ENCODE measurements at places on chromosomes 3 and 15.

DNA sequence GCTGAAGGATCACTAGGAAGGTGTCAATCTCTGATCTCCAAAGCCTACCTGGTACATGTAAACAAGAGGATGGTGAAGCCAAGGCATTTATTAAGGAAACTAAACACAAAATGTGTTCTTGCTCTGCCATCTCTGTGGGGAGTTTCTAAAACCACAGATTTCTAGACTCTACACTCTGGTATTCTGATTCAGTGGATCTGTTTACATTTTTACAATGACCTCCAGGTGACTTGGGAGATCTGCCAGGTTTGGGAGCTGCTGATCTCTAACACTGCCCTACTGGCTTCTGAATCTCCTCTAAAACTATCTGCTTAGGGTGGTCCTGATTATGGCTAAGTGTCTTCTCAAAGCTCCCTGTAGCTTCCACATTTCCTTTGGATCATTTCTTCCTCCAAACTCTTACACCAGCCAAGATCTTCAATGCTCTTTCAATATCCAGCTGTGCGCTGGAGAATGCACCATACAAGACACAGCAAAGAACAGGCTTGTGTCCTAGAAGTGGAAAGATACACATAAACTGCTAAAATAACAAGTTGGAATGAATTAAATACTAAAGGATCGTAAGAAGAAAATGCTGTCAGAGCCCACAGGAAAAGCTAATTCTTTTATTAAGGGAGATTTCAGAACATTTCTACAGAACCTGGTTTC, 72.7 kb downstream of the GREM1 start:
- no peak for DNase-seq

GRCh38 chr3:98823791-98824190, 60.7 kb downstream of the ST3GAL6 start:
- DNase-seq: no peak

DNA sequence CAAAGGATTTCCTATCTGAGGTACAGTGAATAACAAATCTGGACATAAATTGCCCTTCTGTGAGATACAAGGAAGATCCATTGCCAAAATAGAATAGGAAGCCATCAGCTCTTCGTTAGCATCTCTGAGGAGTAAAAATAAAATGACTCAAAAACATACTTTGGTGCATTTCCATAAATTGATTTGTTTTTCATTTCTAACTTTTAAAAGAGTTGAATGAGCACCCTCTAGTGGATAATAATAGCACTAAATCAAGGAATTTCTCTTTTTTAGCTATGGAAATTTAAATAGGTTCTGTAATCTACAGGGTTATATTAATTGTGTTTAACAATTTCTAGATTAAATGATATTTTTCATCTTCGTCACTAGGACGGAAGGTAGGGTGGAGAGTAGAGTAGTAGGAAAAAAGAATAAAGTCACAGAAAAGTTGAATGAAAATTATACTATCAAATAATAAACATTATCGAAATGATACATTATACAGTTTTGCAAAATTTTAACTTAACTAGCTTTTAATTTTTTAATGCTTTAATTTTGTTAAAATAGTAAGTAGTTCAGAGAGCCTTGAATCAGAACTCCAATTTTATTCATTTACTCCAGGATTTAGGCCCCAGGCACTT, 6.4 kb downstream of the NSUN3 start:
- DNase-seq: no peak

GRCh38 chr15:38148471-38148870, 104.2 kb upstream of the SPRED1 start:
- DNase-seq: no peak

GRCh38 chr15:26355472-26356074, 417.3 kb downstream of the GABRB3 start:
- DNase-seq: no peak

- no peak for DNase-seq
Measured at GRCh38 chr3:59192473-59192872, 142.6 kb upstream of the CFAP20DC start.

DNA sequence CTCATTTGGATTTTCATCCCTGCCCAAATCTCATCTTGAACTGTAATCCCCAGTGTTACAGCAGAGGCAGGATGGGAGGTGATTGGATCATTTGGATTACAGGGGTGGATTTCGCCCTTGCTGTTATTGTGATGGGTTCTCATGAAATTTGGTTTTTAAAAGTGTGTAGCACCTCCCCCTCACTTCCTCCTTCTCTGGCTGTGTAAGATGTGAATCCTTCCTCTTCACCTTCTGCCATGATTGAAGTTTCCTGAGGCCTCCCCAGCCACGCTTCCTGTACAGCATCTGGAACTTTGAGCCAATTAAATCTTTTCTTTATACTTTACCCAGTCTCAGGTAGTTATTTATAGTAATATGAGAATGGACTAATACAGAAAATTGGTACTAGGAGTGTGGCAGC, 316.8 kb downstream of the PLCL2 start:
- no peak for DNase-seq

DNA sequence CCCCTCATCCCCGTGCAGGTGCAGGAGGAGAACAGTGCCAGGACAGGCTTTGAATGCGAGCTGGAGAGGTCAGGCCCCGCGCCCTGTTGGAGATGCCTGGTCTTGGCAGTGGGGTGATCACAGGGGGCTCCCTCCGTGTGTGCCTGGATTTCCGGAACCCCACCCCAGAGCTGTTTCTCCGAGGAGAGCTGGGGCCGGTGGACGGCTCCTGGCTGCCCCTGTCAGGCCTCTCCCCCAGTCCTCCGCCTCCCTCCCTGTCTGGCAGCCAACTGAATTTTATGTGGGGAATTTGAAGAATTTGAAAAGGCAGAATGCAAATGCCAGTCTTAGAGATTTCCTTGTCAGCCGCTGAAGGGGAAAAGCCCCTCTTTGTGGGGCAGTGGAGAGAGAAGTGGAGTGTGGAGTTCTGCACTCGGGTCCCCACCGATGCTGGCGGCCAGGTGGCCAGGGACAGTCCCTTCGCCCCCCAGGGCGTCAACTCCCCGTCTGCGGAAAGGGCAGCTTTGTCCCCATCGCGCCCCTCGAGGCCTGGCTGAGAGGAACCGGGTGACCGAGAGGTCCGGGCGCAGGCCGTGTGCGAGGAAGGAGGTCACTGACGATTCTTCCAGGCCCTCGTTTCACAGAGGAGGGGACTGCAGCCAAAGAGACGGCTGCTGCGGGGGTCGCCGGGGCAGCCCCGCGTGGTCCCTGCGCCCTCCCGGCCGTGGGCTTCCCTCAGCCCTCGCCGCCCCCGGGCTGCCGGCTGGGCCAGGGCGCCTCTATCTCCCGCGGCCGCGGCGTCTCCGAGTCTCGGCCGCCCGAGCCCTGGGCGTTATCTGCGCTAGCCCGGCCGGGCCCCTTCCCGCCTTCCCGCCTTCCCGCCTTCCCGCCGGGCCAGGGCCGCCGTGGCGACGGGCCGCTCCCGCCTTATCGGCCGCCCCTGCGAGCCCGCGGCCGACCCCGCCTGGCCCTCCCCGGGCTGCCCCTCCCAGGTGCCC, 56.0 kb upstream of the LCTL start:
- DNase-seq: no peak

DNA sequence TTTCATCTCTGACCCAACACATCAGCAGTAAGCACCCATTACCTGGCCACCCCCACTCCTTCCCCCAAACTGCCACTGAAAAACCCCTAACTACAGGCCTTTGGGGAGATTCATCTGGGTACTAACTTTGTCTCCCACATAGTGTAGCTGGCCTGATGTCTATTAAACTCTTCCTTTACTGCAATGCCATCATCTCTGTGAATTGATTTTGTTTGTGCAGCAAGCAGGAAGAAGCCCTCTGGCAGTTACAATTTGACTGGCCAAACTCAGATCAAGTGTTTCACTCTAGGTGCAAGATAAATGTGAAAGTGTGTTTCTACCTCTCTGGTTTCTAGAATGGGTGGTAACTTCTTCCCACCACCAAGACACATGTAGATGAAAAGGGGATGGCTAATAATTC, 26.7 kb upstream of the OR5K4 start:
- no peak for DNase-seq

DNA sequence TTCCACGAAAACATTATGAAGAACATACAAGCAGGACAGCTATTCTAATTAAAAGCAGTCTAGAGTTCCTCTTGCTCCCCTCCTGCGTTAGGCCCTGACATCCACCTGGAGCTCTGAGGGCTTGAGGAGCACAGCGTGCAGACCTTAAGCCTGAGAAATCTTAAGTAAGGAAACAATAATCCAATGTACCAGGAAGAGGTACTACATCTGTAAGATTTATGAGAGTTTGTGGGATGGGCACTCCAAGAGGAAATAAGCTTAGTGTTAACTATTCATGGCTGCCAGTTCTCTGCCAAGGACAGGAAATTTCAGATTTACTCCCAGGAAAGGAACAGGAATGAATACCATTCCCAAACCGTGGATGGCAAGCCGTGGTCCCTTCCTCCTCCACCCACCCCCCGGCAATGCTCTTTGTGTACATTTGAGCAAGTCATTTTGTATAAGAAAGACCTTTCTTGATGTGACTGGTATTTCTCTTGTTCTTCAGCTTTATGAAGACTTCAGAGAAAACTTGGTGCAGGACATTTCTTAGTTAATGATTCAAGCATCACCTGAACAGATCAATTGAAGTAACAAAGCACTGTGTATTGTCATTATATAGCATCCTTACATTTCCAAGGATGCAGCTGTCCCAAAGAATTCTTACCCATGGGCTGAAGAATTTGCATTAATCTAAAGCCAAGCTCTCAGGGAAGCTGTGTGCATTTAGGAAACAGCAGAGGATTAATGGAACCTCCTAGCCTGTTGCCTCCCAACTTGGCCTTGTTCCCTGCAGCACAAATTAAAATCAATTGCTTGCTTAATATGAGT, 28.8 kb upstream of the VILL start:
- DNase-seq: no peak

Data from CD4-positive, alpha-beta T cell (primary cell).